NCI-H1694 (cell line): ENCODE measurements at places on chromosomes 2 and 18.
A peak's percentile ranks its signal among the peaks of the same experiment; 100 is the strongest.

DNA sequence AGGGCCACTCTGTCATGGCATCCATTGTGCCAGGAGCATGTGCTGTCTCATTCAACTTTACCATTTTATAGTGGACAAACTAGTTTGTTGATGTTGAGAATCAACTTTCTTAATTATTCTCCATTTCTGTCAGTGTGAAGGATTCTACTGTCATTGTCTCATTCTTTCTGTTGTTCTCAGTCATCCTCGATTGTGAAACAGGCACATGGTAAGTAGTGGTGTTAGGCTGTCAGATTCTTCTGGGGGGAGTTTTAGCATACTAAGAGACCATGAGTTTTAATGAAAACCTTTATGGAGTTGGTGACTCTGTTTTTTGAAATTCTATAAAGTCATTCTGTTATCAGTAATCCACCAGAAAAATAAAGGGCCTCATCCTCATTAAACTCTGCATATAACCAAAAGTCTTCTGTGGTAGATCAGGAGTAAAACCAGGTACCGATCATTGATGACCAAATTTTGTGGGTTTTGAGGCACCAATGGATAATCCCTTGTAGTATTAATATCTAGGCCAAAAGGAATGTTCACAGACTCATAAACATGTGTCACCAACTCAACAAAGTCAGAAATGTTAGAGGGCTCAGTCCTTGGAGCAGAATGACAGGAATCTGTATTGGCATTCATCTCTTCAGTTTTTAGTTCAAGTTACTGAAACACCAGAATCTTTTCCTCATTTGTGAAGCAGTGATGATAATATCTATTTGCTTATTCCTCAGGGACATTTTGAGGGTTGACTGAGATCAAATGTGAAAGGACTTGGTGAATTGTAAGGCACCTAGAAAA lies 73.2 kb downstream of the CERS6 start:
- no peak for DNase-seq

- DNase-seq: no peak
These were observed 250.0 kb downstream of the CD226 start for GRCh38 chr18:69697689-69698088.

- peak; percentile 0 for DNase-seq
These were observed 323.4 kb downstream of the CDH19 start for GRCh38 chr18:66280470-66280869.

- DNase-seq: no peak
These were observed 84.8 kb downstream of the STPG4 start for GRCh38 chr2:47070155-47070919.

DNA sequence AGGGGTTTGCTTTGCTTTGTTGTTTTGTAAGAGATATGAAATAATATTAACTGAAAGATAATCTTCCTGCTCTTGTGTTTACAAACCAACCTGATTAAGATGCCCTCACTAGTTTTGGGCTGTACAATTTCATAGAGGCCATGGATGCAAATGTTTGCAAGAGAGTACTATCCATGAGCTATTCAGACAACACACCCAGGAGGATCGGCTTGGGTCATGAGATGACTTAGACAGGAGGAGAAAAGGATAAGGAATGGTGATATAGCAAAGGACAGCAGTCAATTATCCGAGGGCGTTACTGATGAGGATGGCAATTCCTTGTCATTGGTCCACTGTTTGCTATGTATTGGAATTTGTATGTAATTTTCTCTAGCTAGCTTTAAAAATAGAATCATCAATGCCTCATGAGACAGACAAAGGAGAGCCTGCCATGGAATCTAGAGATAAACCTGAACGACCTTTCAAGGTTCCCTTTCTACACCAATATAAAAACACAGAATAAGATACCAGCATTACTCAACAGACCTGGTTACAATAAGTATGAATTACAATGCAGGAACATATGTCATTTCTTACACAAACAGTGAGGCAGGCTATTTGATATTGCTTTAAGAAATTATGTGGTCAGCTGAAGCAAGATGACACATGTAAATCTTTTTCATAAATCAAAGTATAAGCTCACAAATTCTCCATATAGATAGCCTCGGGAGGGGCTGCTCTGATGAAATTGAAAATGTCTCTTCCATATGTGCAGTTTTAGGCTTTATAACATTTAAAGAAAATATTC lies 54.4 kb upstream of the SOS1 start:
- DNase-seq: no peak

DNA sequence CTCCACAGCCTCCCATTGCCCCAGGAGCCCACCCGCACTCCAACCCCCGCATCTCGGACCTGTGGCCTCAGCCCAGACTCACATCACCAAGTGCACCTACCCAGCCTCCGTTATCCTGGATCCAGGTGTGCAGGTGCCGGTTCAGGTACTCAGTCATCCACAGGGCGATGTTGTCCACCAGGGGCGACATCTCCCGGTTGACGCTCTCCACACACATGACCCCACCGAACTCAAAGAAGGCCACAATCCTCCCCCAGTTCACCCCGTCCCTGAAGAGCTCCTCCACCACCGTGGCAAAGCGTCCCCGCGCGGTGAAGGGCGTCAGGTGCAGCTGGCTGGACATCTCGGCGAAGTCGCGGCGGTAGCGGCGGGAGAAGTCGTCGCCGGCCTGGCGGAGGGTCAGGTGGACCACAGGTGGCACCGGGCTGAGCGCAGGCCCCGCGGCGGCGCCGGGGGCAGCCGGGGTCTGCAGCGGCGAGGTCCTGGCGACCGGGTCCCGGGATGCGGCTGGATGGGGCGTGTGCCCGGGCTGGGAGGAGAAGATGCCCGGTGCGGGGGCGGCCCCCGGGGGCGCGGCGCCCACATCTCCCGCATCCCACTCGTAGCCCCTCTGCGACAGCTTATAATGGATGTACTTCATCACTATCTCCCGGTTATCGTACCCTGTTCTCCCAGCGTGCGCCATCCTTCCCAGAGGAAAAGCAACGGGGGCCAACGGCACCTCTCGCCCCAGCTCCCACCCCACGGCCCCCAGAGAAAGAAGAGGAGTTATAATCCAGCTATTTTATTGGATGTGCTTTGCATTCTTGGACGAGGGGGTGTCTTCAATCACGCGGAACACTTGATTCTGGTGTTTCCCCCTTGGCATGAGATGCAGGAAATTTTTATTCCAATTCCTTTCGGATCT lies 1.3 kb downstream of the BCL2 start:
- DNase-seq: no peak

DNA sequence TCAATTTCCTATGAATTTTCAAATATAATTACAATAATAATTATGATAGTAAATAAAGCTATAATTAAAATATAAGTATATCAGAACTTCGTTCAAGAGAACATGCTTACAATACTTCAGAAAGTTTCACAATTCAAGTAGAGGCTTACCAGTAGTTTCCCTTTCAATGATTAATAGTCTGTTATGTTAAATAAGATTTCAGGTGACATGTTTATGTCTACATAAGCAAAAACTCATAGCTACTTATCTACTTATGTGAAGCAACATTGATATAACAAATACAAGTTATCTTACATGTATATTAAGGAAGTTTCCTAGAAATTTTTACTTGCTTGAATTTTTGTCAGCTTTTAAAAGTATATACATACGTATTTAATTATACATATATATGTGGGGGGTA lies 4.5 kb upstream of the COL3A1 start:
- no peak for DNase-seq

GRCh38 chr18:31229829-31230228 lies 67.2 kb upstream of the DSC1 start:
- no peak for DNase-seq

- no peak for DNase-seq
These were observed 4.0 kb downstream of the SPR start for GRCh38 chr2:72891091-72891818.

- DNase-seq: no peak
These were observed 293.9 kb downstream of the SATB2 start for GRCh38 chr2:199163613-199164458.

- DNase-seq: no peak
These were observed 66.5 kb downstream of the CLHC1 start for GRCh38 chr2:55165626-55166025.

GRCh38 chr18:8337211-8337610 lies 272.0 kb upstream of the RAB12 start:
- no peak for DNase-seq

DNA sequence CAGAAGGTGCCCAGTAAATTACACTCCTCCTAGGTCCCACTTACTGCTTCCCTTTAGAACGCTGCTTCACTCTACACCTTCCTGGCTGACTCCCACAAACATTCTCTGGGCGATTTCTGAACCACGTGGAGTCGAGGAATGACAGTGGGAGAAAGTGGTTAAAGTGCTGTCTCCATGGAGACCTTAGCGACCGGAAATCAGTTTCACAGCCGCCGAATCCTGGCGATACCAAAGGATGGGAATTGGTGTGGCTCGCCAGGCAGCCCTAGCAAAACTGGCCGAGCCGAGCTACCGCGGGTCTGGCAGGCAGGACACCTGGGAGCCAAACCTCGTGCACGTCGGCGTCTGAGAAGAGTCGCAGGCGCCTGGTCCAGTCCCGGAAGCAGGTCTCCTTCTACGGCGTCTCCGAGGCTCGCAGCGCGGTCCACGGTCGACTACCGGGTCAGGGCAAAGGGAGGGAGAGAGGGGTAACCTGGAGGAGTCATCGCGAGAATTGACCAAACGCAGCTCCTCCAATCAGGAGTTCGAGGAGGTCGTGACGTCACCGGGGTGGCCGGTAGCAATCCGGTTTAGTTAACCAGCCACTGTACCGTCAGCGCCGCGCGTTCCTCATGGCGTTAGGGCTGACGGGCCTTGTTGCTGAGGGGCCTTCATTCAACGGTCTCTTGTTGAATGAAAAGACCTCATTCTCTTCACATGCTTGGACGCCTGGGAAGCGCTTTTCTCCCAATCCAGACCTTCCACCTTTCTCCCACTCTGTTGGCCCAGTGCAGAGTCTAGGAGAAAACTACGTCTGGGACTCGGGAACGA lies at the start of gene THADA:
TSS of gene THADA (minus strand) at position 436 of the 810 bp plus-strand sequence. CDS start 3,646 bp downstream, outside the sequence.
- DNase-seq: peak; percentile 97

DNA sequence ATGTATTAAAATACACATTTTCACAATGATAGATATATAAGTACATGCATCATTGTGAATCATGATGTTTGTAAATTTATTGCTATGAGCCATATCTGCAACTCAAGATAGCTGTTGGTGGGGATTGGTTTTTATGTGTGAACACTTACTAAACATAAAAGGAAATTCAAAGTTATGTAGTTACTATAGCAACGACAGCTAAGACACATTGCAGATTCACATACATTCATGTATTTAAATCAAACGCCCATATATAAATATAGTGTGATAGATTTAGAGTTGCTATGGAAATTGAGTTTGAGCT lies 65.6 kb downstream of the MAPRE2 start:
- DNase-seq: no peak

GRCh38 chr2:231933916-231934401 lies 7.8 kb upstream of the NPPC start:
- peak; percentile 60 for DNase-seq

DNA sequence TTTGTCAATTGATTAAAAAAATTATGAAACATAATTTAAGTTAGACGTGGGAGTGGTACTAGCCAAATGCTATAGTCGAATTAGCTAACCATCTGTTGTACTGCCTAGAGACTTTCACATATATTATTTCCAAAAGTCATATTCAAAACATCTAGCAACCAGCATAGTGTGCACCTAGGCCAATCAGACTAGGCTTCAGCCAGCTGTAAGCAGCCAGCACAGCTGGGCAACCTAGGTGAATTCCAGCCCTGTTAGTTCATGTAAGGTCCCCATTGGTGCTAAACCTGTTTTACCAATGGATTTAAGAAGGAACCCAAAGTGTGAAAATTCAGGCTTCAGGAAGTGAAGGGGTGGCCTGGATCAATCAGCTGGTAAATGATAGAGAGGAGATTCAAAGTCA lies 144.3 kb downstream of the BCL2 start:
- no peak for DNase-seq

DNA sequence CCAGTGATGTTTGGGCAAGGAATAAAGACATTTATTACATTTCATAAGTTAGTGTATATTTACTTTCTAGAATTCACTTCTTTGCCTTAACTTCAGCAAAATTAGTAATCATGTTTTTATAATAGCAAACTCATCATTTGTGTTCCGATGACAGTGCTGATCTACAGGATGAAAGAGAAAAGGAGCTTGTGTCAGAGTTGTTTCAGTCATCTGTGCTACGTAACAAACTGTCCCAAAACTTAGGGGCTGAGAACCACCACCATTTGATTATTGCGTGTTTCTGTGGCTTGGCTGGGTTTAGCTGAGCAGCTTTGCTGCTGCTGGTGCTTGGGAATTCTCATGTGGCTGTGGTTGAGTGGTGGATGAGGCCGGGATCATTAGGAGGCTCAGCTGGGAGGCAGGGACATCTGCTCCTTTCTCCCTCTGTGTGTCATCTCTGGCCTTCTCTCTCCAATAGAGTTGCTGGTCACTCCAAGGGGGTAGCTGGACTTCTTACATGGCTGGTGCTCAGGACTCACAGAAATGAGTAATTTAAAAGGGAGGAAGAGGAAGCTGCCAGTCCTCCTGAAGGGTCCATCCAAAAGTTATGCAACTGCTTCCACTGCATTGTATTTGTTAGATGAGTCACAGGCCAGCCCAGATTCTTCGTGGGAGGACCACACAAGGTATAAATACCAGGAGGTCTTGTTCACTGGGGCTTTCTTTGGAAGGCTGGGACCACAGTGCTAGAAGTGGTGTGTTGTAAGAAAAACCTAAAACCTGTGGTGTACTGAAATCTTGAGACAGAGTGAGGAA lies 43.4 kb upstream of the HAAO start:
- DNase-seq: no peak

GRCh38 chr2:52115750-52116149 lies 1083.8 kb upstream of the NRXN1 start:
- DNase-seq: no peak

DNA sequence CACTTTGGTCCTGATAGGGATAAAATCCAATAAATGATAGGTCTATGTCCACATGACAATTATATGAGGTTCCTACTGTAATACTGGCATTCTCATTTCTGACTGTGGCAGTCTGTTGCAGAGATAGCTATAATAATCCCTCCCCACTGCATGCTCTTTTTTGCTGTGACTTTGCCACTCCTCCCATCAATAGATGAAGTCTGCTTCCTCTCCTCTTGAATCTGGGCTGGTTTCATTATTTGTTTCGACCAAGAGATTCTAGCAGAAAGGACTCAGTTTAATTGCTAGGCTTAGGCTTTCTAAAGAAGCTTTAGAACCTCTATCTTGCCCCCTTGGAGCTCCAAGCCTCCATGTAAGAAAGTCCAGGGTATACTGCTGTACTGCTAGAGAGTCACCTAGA lies 23.3 kb upstream of the CREB1 start:
- no peak for DNase-seq

GRCh38 chr2:161824226-161824625 lies 200.0 kb downstream of the SLC4A10 start:
- no peak for DNase-seq

GRCh38 chr2:24809316-24810007 lies 16.2 kb downstream of the CENPO start:
- DNase-seq: no peak

DNA sequence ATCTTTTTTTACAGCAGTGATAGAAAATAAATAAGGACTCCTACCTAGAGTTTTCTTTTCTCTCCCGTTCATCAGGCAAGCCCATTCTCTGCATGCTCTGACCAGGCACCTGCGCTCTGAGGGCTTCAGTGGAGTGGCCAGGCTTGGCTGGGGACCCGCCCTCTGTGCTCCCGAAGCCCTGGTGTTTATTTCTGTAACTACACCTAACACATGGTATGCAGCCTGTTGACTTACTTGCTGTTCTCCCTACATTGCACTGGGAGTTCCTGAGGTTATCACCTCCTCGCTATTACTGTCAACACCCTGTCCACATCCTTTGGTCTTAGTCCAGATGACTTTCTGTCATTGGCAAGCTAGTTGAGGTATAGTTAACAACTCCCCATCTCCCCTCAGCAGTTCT lies 317.7 kb downstream of the LPIN1 start:
- DNase-seq: no peak
